ENCODE measurements at places on chromosomes 12 and 14.

- DNase-seq = no peak
Observed at GRCh38 chr14:21536418-21537089, 10.4 kb upstream of the SALL2 start.

DNA sequence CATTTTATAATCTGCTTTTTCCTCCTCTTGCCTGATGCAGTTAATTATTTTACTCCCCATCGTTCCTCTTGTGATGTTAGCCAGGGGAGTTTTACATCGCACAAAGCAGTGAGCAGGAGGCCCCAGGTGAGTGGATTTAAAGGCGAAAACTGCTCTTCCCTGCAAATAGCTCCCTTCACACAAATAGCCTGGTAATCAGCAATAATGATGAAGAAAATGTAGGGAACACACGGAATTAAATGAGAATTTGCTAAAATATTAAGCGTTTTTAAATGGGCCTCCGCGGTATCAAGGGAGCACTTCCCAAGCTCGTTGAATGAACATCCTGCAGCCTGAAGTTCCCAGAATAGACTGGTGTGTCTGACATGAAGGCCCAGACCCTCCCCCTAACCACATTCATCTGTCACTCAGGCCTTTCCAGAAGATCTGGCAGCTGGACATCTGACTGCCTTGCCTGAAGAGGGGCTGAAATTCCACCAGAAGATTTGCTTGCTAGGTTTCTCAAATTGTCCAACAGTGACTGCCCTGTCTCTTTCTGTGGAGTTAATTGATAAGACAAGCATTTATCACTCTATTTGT lies 127.2 kb downstream of the CCDC60 start:
- no peak for DNase-seq

GRCh38 chr14:90681929-90682328 lies 134.3 kb downstream of the TTC7B start:
- no peak for DNase-seq

DNA sequence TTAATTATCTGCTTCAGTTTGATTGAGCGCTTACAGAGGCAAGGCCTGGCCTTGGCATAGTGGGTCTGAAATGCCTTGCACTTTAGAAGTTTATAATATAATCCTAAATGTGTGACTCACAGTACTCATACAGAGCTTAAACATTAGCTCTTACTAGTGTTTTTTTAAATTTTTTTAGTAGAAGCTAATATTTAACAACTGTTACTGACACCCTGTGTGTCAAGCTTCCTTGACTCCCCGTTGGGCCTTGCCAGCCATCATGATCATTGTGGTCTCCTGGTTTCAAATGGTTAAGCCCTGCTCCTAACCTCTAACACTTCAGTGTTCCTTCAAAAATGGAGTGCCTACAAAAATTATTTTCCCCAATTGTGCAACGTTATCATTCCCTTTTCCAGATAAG lies 126.9 kb downstream of the GALC start:
- DNase-seq = no peak

DNA sequence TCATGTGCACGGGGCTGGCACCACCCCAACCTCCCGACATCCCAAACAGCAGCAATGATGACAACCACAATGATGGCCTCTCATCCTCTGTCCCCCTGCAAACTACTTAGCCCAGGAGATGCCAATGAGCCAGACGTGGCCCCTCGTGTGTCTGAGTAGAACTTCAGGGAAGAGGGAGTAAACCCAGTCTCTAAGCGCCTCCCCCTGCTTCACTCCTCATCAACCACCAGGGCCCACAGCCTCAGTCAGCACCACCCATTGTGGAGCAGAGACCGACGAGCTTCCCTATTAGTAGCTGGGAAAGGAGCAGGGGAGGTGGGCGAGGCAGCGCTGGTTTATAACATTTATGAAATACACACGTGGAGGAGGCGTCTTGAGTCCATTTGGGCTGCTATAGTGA lies 182.7 kb upstream of the SFSWAP start:
- DNase-seq = no peak

- DNase-seq = no peak
Observed at GRCh38 chr14:74380172-74380571, 31.9 kb downstream of the VRTN start.

GRCh38 chr12:129069886-129070285 lies 216.6 kb downstream of the GLT1D1 start:
- DNase-seq = no peak

All from iPS DF 6.9 (cell line).